SJSA1 (cell line): ENCODE measurements at places on chromosomes 13 and 19. TPM values are rescaled to one million over a fixed set of nuclear protein-coding genes. Genes with fewer than 3 reads are reported as not detected.

- no peaks in the 10 kb centered on the region for H3K4me1 ChIP-seq
- DNase-seq = no peak
- H3K36me3 ChIP-seq = peaks cover 82% of the 10 kb centered on the region
Observed at GRCh38 chr19:41870401-41870873, 6.6 kb upstream of the CD79A start.

DNA sequence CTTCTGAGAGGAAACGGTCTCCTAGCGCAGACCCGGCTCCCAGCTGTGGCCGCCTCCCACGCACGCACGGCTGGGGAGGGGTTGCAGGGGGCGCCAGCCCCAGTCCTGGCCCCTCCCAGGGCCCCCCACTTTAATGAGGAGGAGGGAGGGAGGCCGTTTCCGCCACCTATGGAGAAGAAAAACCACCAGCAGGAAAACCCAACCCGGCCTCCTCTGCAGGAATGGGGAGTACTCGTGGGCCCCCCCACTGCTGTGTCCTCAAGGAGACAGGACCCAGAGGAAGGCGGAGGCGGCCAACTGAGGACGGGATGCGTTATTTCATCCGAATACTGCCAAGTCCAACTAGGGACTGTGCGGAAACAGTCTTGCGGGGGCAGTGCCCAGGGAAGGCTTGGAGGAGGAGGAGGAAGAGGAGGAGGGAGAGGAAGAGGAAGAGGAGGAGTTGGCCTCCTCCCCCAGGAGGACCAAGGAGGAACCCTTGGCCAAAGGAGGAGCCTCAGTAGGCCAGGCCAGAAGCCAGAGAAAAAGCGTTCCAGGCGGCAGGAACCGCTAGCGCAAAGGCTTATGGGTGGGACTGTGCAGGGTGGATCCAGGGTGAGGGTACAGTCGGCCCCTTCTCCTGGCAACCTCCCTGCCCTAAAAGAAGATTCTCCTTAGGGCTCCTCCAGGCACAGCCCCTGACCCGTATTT, 3.9 kb upstream of the SSBP4 start:
- H3K36me3 ChIP-seq = peaks cover 3% of the 10 kb centered on the region; the same call in 1 of the 2 replicates
- no peak for DNase-seq
- H3K27ac ChIP-seq = peak overlapping the region; percentile 84

- H3K36me3 ChIP-seq = peaks cover 10% of the 10 kb centered on the region; the same call in 1 of the 2 replicates
- H3K4me1 ChIP-seq = no peaks in the 10 kb centered on the region
- H3K27ac ChIP-seq = no peak overlapping the region
- H3K27me3 ChIP-seq = no peaks in the 10 kb centered on the region
Observed at GRCh38 chr13:27631156-27631555, 9.5 kb downstream of the POLR1D start.

- no peak overlapping the region for H3K4me3 ChIP-seq
- no peak for DNase-seq
- peaks cover 25% of the 10 kb centered on the region for H3K27me3 ChIP-seq
- no peaks in the 10 kb centered on the region for H3K4me1 ChIP-seq
Observed at GRCh38 chr19:5470264-5470671, 15.1 kb downstream of the ZNRF4 start.

DNA sequence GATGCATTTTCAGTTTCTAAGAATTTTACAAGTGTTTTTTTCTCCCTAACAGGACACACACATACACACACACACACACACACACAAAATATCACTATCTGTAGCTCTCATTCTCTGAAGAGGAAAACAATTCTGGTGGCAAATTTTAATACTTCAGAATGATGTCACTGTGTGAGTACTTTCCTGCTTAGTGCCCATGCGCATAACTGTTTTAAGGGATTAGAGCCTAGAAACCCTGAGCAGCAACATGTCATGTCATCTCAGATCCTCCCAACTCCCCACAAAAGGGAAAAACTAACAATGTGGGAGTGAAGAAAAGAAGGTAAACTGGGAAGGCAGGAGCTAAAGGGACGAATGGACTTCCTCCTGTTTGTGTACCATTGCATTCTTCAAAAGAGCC, 401.2 kb downstream of the SPRY2 start:
- no peak overlapping the region for H3K4me3 ChIP-seq
- H3K27ac ChIP-seq = no peak overlapping the region
- H3K4me1 ChIP-seq = peaks cover 33% of the 10 kb centered on the region
- 0 out of 2 replicates have a peak, but pooled peaks cover 4% of the 10 kb centered on the region for H3K36me3 ChIP-seq
- peak; percentile 39 for DNase-seq

DNA sequence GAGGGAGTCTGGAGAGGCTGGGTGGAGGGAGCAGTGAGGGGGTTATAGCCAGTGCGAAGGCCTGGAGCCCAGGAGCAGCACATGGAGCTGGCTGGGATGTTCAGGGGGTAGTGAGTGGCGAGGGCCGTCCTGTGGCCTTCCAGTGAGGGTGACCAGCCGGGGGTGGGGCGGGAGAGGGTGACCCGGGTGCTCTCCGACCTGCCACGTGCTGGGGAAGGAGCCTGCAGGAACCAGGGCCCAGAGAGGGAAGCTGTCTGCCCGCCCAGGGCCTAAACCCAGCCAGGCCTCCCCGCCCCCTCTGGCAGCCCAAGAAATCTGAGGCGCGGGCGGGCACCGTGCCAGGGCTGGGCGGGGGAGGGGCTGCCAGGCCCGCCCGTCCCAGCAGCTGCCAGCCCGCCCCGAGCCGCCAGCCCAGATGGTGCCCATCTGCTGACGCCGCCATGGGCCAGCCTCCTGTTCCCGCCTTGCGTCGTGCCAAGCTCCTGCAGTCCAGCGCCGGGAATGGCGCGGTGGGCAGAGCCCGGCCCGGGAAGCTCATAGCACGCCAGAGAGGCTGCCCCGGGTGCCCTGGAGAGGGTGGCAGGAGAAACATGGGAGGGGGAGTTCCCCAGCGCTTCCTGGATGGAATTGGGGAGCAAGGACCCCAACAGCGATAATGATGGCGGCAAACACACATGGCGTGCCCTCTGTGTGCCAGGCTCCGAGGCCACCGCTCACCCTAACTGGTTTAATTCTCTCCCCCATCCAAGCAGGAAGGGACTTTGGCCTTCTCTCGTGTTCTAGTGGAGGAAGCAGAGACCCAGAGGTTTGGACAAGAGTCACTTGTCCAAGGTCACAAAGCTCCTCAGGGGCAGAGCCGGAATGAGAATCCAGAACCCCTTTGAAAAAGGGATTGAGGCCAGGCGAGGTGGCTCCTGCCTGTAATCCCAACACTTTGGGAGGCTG, 21.5 kb downstream of the NFIC start:
- no peak for DNase-seq
- H3K4me1 ChIP-seq = peaks cover 15% of the 10 kb centered on the region
- no peak overlapping the region for H3K4me3 ChIP-seq
- H3K36me3 ChIP-seq = peaks cover 65% of the 10 kb centered on the region

- peaks cover 4% of the 10 kb centered on the region; the same call in 1 of the 2 replicates for H3K36me3 ChIP-seq
- H3K27ac ChIP-seq = no peak overlapping the region
- peaks cover 24% of the 10 kb centered on the region for H3K4me1 ChIP-seq
- peaks cover 12% of the 10 kb centered on the region for H3K27me3 ChIP-seq
- H3K4me3 ChIP-seq = no peak overlapping the region
- DNase-seq = no peak
Observed at GRCh38 chr19:45497791-45498190, 452 bp upstream of the PPM1N start.

- DNase-seq = no peak
- no peak overlapping the region for H3K27ac ChIP-seq
- no peaks in the 10 kb centered on the region; the same call in 1 of the 2 replicates for H3K27me3 ChIP-seq
- no peak overlapping the region for H3K4me3 ChIP-seq
- H3K36me3 ChIP-seq = no peaks in the 10 kb centered on the region
- no peaks in the 10 kb centered on the region for H3K4me1 ChIP-seq
Observed at GRCh38 chr13:46077265-46077664, 24.7 kb upstream of the ZC3H13 start.

DNA sequence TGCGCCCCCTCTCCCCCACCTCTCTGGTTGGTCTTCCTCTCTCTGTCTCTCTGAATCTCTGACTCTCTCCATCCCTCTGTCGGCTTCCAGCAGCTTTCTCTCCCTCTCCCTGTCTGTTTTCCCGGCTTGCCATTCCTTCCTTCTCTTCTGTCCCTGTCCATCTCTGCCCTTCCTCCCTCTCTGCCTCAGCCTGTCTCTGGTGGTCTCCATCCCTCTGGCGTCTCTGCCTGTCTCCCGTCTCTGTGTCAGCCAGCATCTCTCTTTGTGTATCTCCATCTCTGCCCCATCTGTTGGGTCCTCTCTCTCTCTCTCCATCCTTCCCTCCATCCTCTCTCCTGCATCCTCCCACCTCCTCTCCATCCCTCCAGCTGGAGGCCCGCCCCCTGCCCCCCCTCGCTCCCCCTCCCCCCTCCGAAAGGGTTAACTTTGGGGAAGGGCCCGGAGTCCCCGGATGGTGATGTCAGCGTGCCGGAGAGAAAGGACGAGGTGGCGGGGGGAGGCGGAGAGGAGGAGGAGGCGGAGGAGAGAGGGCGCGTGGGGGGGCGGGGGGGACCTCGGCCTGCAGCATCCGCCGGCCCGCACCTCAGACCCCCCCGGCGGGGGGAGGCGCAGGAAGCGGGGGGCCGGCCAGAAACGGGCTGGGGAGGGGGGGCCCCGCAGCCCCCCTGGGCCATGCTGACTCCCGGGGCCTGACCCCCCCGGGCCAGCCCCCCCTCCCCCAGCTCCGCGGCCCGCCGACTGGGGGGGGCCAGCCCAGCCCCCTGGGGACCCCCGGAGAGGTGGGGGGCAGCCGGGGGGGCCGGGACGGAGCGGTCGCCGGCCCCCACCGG, at the start of gene BRSK1:
TSS of gene BRSK1 (plus strand) at position 450 of the 830 bp plus-strand sequence. CDS start 446 bp downstream, outside the sequence.
- H3K4me1 ChIP-seq = peaks cover 8% of the 10 kb centered on the region
- DNase-seq = no peak
- H3K27me3 ChIP-seq = no peaks in the 10 kb centered on the region
- no peaks in the 10 kb centered on the region for H3K36me3 ChIP-seq
- peak within 1 kb of the TSS; percentile 41 for H3K4me3 ChIP-seq

DNA sequence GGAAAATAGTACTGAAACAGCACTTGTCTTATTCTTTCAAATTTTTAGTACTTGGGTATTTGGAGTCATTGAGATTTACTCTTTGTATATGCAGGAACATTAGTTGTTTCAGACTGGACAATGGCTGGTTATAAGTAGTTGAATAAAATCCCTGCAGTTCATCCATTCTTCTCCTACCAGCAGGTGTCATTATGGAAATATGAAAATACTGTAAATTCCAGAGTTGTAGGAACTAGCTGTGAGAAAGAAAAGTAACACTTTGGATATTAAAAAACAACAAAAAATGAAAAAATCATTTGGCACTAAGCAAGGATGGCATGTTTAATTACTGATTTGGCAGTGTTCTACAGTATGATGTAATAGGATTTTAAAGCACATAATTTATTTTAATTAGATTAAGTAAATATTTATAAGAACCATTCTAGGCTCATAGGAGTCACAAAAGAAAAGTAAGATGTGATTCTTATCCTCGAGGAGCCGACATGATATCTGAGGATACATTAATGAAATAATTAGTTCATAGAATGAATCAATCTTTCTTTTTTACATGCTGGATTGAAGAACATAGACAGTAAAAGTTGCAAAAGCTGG, 155.3 kb downstream of the KCNRG start:
- no peak overlapping the region for H3K27ac ChIP-seq
- H3K27me3 ChIP-seq = no peaks in the 10 kb centered on the region
- no peak for DNase-seq
- H3K36me3 ChIP-seq = no peaks in the 10 kb centered on the region

DNA sequence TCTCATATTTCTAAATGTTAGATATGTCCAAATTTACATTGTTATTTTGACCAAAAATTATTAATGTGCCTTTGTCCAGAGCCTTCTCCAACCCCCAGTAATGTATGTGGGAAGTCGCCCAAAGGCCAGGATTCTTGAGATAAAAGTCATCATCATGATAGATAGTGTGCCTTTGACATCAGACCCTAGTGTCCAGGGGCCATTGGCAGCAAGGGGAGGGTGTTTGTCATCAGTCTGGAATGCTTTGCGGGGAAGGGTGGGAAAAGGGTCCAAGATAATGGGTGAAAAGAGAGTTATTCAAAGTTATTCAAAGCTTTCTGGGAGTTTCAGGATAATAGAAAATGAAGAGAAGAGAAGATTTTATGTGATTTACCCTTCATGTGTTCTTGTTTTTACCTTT, 909.5 kb upstream of the GPC6 start:
- no peaks in the 10 kb centered on the region for H3K4me1 ChIP-seq
- peak; percentile 17 for DNase-seq
- no peaks in the 10 kb centered on the region for H3K36me3 ChIP-seq
- H3K27ac ChIP-seq = no peak overlapping the region
- H3K4me3 ChIP-seq = no peak overlapping the region

Gene MYO9B
- total RNA-seq = 26.7 and 39.9 TPM in 2 replicates

Gene LPAR2
- 0.24 TPM in 1 of 2 replicates, not detected in the other for total RNA-seq
